GM03348 (cell line): ENCODE measurements at places on chromosomes 12 and 14.

- DNase-seq = no peak
These were observed 207.0 kb upstream of the C14orf180 start for GRCh38 chr14:104372390-104373054.

GRCh38 chr14:81831128-81831820, 297.6 kb upstream of the SEL1L start:
- no peak for DNase-seq

- peak; percentile 62 for DNase-seq
These were observed 74.9 kb upstream of the ATP2B1 start for GRCh38 chr12:89783359-89784060.

- no peak for DNase-seq
These were observed 29.7 kb upstream of the RAB21 start for GRCh38 chr12:71725011-71725410.

DNA sequence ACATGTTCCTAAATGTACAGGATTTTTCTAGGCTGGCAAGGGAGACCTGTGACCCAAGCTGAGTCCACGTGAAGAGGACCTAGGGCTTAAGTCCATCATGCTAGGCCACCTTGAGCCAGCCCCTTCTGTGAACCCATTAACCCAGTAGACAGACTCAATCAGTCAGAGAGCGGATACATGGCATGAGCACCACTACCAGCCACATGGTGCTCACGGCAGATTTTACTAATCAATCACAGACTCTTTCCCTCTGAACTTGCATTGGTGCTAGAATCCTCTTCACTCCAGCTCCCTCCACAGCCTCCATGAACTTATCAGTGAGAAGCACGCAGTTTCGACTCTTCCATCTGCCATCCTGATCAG, 9.0 kb downstream of the PHETA1 start:
- DNase-seq = no peak

DNA sequence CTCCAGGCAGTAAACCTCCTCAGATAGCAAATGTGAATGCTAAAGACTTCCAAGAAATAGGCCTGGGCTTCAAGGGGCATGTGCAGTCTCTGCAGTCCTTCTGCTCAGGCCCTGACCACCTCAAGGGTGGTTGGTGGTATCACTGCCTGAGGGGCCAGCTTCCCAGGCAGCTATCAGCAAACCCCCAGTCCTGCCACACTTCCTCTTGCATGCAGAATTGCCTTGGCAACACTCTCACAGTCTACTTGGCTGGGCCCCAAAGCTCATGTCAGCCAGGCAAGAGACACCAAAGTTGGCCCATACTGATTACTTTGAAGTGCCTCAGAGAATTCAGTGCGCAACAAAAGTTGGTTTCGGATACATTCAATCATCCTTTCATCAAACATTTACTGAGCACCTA, 3.5 kb upstream of the ASB8 start:
- no peak for DNase-seq
